Body of pancreas (tissue), 4 donors: ENCODE measurements at places on chromosomes 3 and 15.

- DNase-seq = peak; percentile 26
Measured at GRCh38 chr3:64686446-64686908, 1.3 kb downstream of the ADAMTS9 start.

GRCh38 chr3:129310111-129311011 lies 31.7 kb downstream of the HMCES start:
- no peak for DNase-seq

GRCh38 chr3:173742491-173742890 lies 344.9 kb downstream of the NLGN1 start:
- DNase-seq = no peak

- no peak for DNase-seq
Measured at GRCh38 chr15:78063970-78064385, 13.5 kb downstream of the TBC1D2B start.

DNA sequence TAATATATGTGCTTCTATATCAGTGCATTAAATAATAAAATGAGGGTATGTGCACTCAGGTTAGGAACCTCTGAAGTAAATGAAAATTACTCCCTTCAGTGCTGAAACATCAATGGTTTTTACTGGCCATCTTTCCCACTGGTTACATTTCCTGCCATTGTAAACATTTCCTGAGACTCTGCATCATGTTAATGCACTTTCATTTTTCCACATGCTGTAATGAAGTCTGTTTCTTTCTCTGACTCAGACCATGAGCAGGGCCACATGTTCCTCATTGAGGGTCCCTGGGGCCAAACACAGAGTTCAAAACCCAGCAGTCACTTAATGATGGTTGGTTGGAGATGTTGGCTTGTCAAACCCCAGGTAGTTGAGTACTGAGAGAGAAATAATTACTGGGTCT lies 15.3 kb downstream of the FAM3D start:
- DNase-seq = no peak

GRCh38 chr15:65792988-65793817 lies 1.1 kb upstream of the DENND4A start:
- no peak for DNase-seq

DNA sequence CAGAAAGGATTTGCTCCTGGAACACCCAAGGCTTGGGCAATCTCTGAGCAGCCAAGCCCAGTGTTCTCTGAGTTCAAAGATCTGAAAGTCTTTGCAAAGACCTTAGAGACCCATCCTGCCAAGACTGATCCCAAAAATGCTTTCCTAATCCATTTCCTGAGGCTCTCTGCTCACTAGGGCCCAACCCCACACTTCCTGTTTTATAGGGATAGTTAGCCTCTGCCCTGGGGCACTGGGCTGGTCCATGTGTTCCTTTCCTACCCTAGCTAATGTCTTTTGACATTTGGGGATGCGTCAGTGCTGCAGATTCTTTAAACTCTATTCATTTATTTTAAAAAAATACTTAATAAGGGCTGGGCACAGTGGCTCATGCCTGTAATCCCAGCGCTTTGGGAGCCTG lies 372.7 kb downstream of the ROBO2 start:
- DNase-seq = no peak

DNA sequence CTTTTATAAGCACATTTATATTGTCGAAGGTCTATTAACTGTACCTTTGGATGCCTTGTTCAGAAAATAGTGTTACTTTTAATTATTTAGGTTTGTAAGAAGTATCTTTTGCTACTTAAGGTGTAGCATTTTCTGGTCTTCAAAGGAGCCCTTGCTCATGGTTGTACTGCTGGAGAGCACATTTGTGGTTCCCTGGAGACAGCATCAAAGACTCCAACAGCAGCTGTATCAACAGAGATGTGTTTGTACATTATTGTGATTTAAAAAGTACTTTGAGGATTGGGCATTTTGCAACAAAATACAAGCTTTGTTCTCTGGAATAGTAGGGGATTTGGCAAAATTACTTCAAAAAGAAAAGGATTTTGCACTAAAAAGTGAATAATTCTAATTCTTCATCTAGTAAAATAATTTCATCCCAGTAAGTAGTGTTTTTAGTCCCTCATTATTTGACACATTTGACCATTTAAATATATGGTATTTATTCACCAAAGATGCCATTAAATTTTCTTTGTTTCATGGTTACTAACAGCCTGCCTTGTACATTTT lies 16.5 kb downstream of the TBC1D23 start:
- DNase-seq = no peak

GRCh38 chr15:63156086-63156710 lies 1.1 kb downstream of the RPS27L start:
- DNase-seq = no peak

GRCh38 chr3:11238060-11238459 lies 34.1 kb upstream of the ATG7 start:
- DNase-seq = no peak

DNA sequence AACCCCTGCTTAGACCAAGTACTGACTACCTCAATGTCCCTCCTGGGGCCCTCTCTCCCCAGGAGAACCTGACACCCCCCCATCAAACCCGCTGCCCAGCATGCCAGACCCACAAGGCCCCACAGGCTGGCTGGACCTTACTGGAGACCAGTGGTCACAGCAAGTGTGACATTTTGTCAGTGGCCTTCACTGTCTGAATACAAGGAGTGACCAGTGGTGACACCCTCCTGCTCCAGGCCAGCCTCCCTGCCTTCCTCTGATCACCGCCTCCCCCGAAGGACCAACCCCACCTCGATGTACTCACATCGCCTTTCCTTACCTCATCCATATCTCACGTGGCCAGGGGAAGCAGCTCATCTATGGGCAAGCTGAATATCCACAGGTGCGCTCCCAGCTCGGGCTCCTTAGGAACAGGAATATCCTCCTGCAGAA lies 62.1 kb upstream of the HERC1 start:
- DNase-seq = no peak

- DNase-seq = peak; percentile 24
Measured at GRCh38 chr15:84715441-84716035, 401 bp downstream of the SEC11A start.

DNA sequence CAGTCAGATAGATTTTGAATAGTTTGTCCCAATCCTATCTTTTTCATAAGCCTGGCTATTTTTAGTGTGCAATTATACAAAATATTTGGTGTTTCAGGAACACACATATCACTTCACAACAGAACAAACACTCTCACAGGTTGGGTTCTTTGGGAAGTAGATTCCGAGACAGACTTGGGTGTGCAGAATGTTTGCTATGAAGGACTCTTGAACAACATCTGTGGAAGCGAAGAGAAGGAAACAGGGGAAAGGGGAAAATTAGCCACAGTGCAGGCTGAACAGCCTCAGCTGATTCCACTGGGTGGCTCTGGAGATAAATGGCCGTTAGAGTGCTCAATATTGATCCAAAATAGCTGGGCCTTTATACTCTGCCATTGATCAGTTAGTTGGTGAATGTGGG lies 61.8 kb downstream of the GUCA1C start:
- DNase-seq = no peak

DNA sequence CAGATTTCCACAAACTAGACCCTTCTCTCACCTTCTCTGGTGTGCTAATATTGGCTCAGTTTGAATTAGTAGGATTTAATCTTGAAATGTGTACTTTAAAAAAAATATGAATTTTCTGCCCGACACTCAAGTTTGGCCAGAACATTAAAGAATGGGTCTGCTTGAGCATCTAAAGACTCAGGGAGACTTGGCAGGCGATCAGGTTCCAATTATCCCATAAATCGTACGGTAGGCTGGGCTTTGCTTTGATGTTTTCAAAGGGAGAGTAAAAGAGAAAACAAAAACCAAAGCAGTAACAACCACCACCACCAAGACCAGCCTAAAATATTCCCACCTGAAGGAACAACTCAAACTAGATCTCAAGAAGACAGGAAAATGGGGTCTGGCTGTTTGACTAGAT lies 230.8 kb downstream of the EBLN2 start:
- DNase-seq = no peak
